ENCODE measurements at places on chromosomes 7 and 10. TPM values are rescaled to one million over a fixed set of nuclear protein-coding genes. Genes with fewer than 3 reads are reported as not detected.

DNA sequence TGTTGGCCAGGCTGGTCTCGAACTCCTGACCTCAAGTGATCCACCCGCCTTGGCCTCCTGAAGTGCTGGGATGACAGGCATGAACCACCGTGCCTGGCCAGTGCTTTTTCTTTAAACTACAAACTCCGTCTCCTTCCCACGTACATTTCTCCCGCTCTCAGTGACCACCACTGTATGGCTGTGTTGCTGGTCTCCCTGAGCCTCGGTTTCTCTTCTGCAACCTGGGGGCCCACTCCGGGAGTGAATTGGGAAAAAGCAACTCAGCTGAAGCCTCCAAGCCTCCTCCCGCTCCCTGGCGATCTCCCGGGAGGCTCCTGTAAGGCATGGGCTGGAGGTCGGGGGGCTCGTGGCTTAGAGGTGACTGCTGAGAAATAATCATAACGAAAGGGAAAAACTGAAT, 136.3 kb downstream of the ELFN1 start:
- H3K4me3 ChIP-seq = no peak overlapping the region
- no peak for DNase-seq
- H3K27me3 ChIP-seq = no peaks in the 10 kb centered on the region
- no peak overlapping the region for H3K27ac ChIP-seq

DNA sequence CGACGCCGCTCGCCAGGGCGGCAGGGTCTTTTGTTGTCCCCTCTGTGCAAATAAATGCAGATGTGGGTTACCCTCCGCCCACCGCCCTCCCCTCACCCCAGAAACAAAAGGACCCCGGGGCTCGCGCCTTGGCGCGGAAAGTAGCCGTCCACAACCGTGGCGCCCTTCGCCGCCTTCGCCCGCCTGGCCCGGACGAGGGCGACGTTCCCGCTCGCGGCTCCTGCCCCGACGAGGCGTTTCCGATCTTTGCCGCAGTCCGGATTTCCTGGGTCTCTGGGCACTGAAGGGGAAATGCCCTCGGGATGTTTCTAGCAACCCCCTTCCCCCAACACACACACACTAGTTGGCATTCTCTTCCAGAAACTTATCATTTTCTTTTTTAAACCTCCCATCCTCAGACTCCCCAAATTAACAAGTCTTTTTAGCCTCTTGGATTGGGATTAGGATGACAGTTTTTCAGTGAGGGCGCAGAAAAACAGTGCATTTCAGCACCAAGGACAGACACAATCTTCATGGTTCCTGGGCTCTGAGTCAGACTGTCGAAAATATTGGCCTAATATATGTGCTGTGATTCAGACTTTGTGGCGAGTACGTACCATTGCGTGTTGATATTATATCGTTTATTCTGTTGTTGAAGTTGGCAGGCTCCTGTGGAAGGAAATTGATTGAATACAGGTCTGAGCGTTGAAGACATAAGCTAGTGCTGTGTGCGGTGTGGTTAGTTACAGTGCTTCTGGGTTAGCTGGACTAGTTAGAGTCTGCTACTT, 771 bp downstream of the PHYHIPL start:
- peaks cover 32% of the 10 kb centered on the region for H3K27me3 ChIP-seq

The CHAT gene
- 1.00 TPM for total RNA-seq

- H3K4me3 ChIP-seq = no peak overlapping the region
- DNase-seq = no peak
- H3K36me3 ChIP-seq = no peaks in the 10 kb centered on the region
- no peak overlapping the region for H3K27ac ChIP-seq
- no peaks in the 10 kb centered on the region for H3K27me3 ChIP-seq
- no peaks in the 10 kb centered on the region for H3K4me1 ChIP-seq
Observed at GRCh38 chr7:127304087-127304486, 51.3 kb upstream of the GRM8 start.

DNA sequence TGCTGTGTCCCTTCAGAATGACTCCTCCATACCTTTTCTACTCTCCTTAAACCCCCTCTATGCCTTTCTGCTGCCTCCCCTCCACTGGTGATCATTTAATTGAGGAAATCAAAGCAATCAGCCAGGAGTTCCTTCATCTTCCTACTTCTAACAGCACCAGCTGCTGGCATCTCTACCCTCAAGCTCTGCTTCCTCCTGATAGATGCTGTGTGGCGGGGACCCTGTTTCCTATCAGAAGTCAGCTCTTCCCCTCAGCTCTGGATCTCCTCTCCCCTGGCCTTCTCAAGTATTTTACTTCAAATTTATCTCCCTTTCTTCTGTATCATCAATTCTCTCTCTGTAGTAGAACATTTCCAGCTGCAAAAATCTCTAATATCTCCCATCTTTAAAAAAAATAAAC, 183.7 kb downstream of the ELMO1 start:
- no peaks in the 10 kb centered on the region for H3K4me1 ChIP-seq
- H3K27ac ChIP-seq = no peak overlapping the region
- no peak overlapping the region for H3K4me3 ChIP-seq
- DNase-seq = no peak

The VAX1 gene
- 0.62 TPM for total RNA-seq

The MET gene
- 8.2 TPM for total RNA-seq

GRCh38 chr10:33703501-33704213, 369.2 kb upstream of the NRP1 start:
- H3K4me3 ChIP-seq = no peak overlapping the region
- H3K4me1 ChIP-seq = peaks cover 16% of the 10 kb centered on the region
- H3K36me3 ChIP-seq = no peaks in the 10 kb centered on the region
- H3K27me3 ChIP-seq = no peaks in the 10 kb centered on the region

DNA sequence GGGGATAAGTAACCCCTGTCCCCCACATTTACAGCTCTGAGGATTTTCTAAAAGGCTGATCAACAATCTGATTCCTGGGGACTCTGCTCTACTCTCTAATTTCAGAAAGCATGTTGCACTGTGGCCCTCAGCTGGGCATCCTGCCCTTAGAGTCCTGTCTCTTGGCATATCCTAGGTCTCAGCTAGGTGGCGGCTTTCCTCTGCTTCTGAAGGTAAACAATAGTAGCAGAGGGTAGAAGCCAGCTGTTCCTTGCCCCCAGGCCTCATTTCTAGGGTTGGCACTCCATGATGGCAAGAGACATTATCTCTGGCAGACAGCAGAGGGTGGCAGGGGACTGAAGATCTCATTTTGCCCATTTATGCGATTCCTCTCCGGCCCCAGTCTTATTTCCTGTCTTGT, 77.0 kb downstream of the ADCYAP1R1 start:
- H3K27ac ChIP-seq = no peak overlapping the region
- H3K36me3 ChIP-seq = no peaks in the 10 kb centered on the region

DNA sequence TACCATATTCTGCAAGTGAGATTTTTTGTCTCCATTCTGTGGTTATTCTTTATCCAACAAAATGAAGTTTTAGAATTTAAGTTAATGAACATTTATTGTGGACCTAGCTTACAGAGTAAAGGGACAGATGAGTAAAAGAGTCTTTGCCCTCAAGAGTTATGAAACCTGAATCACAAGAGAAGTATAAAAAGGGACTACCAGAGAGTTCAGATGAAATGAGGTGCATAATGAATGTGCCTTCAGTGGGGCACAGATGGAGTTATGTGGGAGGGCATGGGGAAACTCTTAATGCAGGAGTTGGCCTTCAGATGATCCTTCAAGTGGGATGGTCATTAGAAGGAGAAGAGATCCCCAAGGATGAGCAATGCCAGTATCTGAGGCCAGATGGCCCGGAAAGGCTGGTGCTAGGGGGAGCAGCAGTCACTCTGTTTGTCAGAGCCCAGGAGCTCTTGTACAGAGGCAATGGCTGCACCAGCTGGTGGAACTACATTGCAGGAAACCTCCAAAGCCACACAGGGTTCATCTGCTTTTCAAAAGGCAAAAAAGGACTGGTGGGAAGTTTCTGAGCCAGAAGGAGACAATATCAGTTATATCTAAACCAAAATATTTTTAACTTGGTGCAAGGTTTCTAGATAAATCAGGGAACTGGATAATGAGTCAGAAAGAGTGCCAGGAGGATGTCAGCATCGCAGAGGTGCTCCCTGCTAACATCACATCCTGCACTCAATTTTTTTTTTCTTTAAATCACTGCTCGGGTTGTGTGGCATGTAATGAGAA, 162.0 kb downstream of the KLF6 start:
- peak; percentile 53 for DNase-seq
- H3K36me3 ChIP-seq = no peaks in the 10 kb centered on the region
- H3K27me3 ChIP-seq = no peaks in the 10 kb centered on the region

- no peak overlapping the region for H3K4me3 ChIP-seq
- H3K36me3 ChIP-seq = no peaks in the 10 kb centered on the region
Observed at GRCh38 chr10:121088524-121088923, 237.4 kb downstream of the WDR11 start.

The CLDN4 gene
- total RNA-seq = 13.7 TPM

DNA sequence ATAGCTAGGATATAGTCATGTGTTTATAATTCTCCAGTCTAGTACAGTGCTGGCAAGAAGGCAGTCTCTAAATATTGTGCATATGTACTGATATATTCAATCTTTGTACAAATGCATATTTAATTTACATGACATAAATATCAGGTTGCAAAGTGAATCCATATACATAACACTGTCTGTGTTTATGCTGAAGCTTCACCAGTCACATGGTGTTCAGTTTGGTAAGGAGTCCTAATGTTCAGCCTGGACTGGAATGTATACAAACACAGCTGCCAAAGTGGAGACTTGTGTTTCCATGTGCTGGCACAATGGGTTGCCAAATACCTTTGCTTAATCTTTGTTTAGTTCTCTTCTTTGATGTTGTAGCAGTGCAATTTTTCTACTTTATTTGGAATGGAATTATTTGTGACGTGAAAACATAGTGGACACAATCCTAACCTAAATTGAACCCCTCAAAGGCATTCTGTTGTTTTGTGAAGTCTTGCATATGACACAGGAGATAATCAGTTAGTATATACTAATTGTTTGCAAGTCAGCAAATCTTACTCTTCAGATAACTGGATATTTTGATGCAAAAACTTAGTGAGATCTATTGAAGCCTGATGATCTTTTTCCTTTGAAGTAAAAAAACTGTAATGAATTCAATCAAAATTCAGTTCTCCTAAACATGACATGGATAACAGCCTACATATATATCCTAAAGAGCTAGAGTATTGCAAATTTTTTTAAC, 17.3 kb upstream of the ARL4A start:
- no peaks in the 10 kb centered on the region for H3K4me1 ChIP-seq
- H3K27ac ChIP-seq = no peak overlapping the region
- DNase-seq = peak; percentile 77
- H3K27me3 ChIP-seq = no peaks in the 10 kb centered on the region
- H3K36me3 ChIP-seq = no peaks in the 10 kb centered on the region

- H3K27me3 ChIP-seq = no peaks in the 10 kb centered on the region
- peaks cover 2% of the 10 kb centered on the region for H3K4me1 ChIP-seq
- peak; percentile 54 for DNase-seq
- H3K27ac ChIP-seq = no peak overlapping the region
- no peak overlapping the region for H3K4me3 ChIP-seq
Observed at GRCh38 chr10:19169684-19170083, 121.1 kb downstream of the MALRD1 start.

DNA sequence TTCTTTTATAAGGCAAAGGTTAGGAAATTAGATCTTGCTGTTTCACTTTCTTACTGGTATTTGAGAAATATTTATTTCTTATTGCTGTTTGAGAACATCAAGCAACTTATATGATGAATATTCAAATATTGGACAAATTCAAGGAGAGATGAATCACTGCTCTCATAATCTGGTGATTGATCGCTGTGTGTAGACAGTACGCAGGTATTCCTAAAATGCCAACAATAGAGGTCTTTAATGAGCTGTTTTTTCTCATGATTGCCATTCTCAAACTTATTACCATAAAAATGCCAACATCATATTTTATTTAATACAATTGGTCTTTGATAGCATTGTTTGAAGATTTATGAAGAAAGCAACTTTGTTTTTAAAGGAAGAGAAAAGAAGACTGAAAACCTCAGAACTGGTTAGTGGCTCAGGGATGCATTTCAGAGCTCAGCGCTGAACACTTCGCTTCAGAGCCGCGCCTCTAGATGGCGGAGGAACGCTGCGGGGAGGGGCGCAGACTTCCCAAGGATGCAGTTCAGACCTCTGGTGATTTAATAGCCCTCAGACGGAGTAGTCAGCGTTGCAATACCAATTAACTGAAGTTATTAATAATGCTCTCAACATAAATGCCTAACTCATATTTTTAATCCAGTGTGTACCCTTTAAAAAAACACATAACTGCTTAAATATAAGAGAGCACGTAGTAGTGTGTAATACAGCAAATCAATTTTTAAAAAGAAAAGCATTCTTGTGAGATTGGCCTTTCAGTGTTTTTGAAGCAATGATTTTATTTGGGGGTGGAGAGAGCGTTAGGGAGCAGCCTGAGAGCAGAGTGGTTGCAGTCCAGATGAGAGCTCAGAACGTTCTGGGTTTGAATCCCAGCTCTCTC, 38.5 kb upstream of the STEAP4 start:
- no peak overlapping the region for H3K4me3 ChIP-seq
- no peak overlapping the region for H3K27ac ChIP-seq
- DNase-seq = no peak

DNA sequence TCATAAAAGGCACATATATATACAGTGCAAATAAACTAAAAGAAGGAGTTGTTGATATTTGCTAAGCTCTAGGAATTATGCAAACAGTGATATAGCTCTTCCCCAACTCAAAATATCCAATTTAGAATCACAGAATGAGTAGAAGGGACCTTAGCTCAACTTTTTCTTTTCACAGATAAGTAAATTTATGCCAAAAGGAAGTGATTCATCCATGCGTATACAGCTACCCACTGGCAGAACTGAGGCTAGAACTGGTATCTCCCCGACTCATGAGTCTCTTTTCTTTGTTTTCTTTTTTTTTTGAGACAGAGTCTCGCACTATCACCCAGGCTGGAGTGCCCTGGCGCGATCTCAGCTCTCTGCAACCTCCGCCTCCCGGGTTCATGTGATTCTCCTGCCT, 54.2 kb upstream of the SVIL start:
- H3K27ac ChIP-seq = peak overlapping the region; percentile 33
- peaks cover 31% of the 10 kb centered on the region for H3K4me1 ChIP-seq
- peak; percentile 82 for DNase-seq
- H3K36me3 ChIP-seq = no peaks in the 10 kb centered on the region
- no peak overlapping the region for H3K4me3 ChIP-seq
- no peaks in the 10 kb centered on the region for H3K27me3 ChIP-seq

The TCF7L2 gene
- 52.4 TPM for total RNA-seq

DNA sequence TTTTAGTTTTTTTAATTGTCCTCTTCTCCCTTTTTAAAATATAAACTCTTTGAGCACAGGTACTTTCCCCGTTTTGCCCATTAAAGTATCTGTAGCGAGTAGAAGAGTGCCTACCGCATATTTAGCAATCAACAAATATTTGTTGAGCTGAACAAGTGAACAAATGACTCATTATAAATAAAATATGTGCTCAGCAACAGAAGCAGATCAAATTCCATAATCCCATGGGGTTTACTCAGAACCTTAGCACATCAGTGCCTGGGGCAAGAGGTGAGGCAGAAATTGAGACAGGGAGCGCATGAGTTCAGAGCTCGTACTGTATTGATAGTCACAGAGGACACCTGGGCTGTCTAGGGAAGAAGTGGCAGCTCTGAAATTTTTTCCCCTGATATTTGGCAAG, 161.0 kb downstream of the SEM1 start:
- no peaks in the 10 kb centered on the region for H3K4me1 ChIP-seq
- H3K4me3 ChIP-seq = no peak overlapping the region
- H3K36me3 ChIP-seq = no peaks in the 10 kb centered on the region
- no peak overlapping the region for H3K27ac ChIP-seq
- no peak for DNase-seq

Data from astrocyte (in vitro differentiated cells and primary cell).